ENCODE measurements at places on chromosomes 7 and 10.

DNA sequence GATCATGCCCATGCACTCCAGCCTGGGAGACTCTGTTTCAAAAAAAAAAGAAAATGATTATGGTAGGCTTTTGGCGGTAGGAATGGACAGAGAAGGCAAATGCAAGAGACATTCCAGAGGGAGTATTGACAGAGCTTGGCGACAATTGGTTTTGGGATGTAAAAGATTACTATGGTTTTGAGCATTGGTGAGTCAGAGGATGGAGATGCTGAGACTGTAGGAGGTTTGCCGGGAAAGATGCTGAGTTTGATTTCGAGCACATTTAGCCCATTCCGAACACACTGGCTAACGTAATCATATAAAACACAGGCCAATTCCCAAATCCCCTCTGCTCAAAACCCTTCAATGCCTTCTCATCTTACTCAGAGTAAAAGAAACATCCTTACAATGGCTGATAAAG is 161.6 kb upstream of the MKLN1 start:
- no peak for DNase-seq

- no peak for DNase-seq
Observed at GRCh38 chr10:122191936-122192541, 79.1 kb upstream of the BTBD16 start.

DNA sequence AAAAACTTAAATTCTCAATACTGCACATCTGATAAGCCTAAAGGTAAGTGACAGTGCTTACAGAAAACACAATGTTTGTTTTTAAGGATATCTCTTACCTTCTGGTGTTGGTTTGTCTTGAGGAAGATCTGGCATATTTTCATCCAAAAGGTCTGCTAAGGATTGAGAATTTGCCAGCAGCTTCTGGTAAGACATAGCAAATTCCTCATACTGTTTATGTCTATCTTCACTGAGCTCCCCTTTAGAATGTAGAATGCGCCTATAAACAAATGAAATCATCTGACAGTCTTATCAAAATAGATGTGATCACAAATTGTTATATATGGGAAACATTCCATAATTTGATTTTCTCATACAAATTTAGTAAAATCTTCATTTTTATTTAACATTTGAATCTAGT is 28.7 kb downstream of the UPF2 start:
- no peak for DNase-seq

- DNase-seq, result no peak
Observed at GRCh38 chr10:44295644-44296241, 89.2 kb downstream of the CXCL12 start.

- DNase-seq, result no peak
Observed at GRCh38 chr7:155467846-155468784, 10.2 kb downstream of the EN2 start.

DNA sequence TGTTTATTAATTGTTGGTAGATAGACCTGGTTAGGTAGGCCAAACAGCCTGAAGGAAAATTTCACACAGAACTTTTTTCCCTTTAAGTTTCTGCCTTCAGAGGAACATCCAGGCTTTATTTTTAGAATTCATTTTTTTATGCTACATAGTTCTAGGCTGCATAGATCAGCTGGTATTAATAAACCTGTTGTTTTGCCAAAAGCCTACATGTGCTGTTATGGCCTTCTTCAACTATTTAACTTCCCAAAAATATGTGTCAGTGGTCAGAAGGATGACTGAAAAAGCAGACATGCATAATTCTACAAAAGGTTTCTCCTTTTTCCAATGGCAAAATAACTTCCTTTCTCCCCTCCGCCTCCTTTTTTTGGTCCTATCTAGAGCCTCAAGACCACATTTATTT is 303.0 kb upstream of the DKK1 start:
- DNase-seq, result no peak

DNA sequence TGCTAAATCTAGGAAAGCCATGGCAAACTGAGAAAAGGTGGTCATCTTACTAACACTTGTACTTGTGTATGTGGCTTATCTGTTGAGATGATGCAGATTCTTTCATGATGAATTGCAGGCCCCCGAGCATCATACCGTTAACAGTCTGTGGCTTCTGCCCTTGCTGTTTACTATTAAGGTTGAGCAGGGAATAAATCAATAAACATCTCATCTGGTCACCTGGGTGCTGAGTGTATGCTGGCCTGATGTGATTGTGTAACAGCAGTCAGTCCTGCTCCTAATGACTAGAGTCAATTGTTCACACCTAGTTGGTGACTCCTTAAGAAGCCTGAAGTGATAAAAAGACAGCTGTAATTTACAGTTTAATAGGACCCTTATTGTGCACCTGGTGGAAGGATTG is 8.3 kb upstream of the GNAT3 start:
- DNase-seq, result no peak

DNA sequence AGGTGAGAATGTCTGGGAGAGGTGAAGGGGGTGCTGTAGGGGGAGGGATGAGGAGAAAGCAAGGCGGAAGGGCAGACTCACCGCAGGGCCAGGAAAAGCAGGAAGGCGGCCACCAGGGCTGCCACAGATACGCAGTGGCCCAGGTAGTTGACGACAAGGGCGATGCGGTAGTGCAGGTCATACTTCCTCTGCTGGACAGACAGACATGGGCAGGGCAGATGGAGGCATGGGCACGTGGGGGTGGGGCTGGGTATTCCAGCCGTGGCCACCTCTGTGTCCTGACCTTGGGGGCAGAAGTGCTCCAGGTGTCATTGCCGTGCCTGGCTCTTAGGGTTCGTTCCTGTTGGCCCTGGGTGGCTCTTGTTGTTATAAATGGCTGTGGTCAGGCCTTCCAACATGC is 16.8 kb downstream of the CRHR2 start:
- no peak for DNase-seq

- no peak for DNase-seq
Observed at GRCh38 chr10:88478256-88478655, 104.9 kb downstream of the RNLS start.

DNA sequence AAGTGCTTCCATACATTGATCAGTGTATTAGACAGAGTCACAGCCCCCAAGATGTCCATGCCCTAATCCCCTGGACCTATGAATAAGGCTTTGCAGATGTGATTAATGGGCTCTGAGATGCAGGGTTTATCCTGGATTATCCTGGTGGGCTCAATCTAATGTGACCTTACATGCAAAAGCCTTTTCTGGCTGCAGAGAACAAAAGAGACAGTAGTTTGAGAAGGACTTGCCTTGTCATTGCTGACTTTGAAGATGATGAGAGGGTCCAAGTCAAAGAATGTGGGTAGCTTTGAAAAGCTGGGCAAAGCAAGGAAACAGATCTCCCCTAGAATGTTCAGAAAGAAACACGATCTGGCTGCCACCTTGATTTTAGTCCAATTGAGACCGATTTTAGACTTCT is 238.7 kb downstream of the CCSER2 start:
- no peak for DNase-seq

DNA sequence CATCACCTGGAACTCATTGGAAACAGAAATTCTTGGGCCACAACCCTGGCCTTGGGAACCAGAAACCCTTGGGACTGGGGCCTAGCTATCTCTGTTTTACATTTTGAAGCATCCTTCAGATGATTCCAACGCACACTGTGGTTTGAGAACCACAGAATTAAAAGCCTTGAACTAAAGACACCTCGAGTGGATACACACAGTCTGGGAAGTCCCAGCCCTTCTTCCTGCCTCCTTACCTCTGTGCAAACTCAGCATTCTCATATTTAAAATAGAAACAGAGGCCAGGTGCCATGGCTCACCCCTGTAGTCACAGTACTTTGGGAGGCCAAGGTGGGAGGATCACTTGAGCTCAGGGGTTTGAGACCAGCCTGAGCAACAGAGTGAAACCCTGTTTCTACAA is 12.9 kb downstream of the NPFFR1 start:
- DNase-seq, result no peak

DNA sequence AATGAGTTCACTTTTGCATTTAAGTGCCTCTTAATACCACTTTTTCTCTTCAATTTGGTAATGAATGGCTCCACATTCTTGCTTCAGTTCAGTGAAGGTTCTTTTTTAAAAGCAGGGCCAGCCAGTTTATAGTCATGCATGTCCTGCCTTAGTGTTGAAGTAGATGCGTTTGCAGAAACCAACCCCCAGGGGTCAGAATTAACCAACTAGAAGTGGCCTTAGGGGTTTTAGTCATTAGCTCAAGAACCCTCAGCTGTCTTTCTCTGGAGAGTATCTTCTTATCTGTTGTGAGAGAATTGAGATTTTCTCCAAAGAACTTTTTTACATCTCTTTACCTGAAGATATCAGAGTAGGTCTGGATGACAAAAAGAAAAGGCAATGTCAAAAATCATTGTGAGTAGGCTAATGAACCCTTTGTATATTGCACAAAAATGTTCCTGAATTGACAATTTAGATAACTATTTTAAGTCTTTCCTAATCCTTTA is 82.2 kb downstream of the PIK3CG start:
- DNase-seq, result peak; percentile 3

DNA sequence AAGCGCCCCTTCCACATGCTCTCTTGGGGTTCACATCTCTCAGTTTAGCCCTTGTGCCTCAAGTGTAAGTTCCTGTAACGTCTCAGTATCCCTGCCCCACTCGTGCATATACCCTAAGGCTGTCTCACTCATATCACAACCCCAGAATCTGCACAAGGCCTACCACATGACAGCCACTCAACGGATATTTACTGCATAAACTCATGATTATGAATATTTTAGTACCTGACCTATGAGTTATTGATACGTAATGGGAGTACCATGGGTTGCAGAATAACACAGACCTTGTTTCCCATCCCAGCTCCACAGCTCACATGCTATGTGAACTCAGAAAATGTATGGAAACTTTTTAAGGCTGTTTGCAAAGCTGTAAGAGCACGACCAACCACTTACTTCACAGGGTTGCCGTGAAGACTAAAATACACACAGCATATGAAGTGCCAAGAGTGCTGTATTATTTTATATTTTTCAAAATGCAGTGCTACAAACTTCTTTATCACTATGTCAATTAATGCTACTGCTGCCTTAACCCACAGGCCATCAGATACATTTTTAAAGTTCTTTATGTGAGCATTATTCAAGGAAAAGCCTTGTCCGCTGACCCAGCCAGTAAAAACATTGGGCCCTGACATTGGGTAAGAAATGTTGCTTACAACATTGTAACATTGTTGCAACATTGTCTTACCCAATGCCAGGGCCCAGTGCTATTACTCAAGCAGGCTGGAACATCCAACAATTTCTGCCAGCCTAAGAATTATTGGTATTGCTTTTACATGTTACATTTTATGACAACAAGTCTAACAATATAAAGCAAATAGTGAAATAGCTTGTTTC is 97.2 kb downstream of the JAZF1 start:
- DNase-seq, result no peak

DNA sequence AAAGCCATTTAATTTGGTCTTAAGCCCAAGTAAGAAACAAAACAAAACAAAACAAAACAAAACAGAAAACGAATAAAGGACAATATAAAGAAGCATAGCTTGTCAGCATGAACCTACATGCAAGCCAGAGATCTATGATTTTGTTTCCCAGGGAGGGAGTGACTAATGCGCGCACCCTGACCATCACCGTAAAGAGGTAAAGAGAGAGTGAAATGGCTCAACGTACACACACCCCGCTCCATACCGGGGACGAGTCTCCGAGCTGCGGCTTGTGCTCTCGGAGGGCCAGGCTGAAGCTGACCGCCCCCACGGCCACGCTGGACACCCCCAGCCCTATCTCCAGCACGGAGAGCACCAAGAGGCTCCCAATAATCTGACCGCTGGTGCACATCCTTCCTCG is 1.1 kb downstream of the TMEM196 start:
- no peak for DNase-seq

DNA sequence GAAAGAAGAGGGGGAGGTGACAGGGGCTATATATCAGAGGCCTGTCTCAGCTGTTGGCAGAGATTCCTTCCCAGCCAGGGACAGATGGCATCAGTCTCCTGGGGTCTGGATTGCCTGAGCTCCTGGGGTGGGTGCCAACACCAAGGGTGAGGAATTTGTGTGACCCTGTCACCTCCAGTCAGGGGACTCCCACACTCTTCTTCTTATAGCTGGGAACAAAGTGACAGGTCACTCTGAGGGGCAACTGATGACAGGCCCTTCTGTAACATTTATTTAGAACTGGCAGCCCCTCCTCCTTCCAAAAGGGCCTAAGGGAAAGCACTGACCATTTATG is 53.7 kb upstream of the DUSP5 start:
- no peak for DNase-seq

DNA sequence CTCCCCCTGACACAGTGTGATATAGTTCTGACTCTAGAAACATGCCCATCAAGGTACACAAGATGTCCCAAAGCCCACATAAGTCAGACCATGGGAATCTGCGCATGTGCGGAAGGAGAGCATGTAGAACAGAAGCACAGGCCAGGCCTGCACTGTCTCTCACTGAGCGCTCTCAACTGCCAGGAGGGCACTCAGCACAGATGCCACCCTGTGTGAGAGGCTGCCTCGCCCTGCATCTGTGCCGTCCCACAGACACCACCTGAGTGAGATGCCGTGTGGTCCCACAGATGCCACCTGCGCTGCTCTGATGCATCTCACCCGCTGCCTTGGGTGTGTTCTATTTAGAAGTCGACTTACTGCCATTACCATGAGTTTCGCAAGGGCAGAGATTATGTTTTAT is 98.4 kb downstream of the VOPP1 start:
- DNase-seq, result no peak

DNA sequence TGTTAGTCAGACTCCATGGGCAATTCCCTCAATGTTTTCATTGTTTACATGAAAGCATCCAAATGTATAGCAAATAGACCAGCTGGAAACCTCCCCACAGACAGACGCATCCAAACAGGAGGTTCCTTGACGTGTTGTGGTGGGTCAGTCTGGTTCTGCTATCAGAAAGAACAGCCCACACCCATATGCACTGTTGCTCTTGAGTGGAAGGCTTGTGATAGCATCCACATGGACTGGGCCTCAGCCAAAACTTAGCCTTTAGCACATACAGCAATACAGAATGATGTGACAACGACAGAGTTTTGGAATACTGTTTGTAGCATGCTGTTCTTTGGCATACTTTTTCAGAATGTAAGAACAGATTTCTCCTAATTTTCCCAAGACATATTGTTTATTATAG is 299.2 kb upstream of the ETV1 start:
- no peak for DNase-seq

DNA sequence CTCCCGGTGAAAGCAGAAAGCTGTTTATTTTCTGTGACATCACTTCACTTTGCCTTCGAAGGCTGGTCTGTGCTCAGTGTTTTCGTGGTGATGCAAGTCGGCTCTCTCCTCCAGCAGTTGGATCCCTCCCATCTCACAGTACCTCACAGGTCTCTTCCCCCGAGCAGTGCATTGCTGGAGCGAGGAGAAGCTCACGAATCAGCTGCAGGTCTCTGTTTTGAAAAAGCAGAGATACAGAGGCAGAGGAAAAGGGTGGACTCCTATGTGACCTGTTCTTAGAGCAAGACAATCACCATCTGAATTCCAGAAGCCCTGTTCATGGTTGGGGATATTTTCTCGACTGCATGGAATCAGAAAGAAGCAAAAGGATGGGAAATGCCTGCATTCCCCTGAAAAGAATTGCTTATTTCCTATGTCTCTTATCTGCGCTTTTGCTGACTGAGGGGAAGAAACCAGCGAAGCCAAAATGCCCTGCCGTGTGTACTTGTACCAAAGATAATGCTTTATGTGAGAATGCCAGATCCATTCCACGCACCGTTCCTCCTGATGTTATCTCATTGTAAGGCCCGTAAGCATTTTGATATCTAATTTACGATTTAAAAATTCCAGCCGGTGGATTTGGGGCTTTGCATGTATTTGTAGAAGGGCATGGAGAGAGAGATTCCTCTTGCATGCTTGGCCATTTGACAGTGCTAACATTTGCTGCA is at the start of gene LGI1:
TSS of gene LGI1 (plus strand) at position 136 of the 707 bp plus-strand sequence. CDS start at position 345, 209 bp downstream.
- DNase-seq, result no peak
